ENCODE measurements at places on chromosomes 7 and 10. TPM values are rescaled to one million over a fixed set of nuclear protein-coding genes. Genes with fewer than 3 reads are reported as not detected.

DNA sequence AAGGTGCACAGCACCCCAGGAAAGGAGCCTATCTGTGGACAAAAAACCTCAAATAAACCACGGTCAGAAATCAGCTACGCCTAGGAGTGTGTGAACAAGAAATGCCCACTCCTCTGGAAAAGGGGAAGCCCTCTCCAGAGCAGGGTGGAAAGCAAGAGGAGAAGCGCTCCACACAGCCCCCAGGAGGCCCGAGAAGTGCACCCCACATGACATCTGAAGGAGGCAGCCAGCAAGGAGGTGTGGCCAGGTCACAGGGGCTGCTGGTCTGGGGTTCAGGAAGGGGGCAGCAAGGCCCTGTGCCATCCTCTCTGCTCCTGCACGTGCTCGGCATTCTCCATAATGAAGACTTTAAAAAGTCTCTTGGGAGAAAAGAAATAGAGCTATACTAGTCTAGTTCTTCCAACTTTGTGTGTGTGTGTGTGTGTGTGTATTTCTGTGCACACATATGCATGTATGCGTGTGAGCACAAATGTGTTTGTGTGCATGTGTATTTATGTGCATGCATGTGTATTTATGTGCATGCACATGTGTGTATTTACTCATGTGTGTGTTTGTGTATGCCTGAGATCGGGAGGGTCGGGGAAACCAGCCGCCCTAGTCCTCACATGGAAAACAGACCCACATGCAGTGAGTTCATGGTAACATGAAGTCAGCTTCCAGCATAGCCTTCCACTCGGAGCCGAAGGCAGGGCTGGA is 76.5 kb downstream of the TNS3 start:
- H3K27ac ChIP-seq: no peak overlapping the region
- no peak overlapping the region for H3K4me3 ChIP-seq
- no peak for DNase-seq
- no peaks in the 10 kb centered on the region for H3K36me3 ChIP-seq
- H3K27me3 ChIP-seq: no peaks in the 10 kb centered on the region
- no peaks in the 10 kb centered on the region for H3K4me1 ChIP-seq

Gene CDHR3
- 3.8 TPM for total RNA-seq

Gene SPDYE2B
- not detected for total RNA-seq

GRCh38 chr10:98617906-98618520 is 171.3 kb upstream of the HPS1 start:
- no peak overlapping the region for H3K27ac ChIP-seq
- H3K36me3 ChIP-seq: no peaks in the 10 kb centered on the region
- H3K4me1 ChIP-seq: no peaks in the 10 kb centered on the region

Gene TFPI2
- 5.9 TPM for total RNA-seq

GRCh38 chr7:25859412-25860274 is 292.4 kb upstream of the NFE2L3 start:
- no peaks in the 10 kb centered on the region for H3K4me1 ChIP-seq
- no peaks in the 10 kb centered on the region for H3K27me3 ChIP-seq
- no peak overlapping the region for H3K4me3 ChIP-seq
- no peaks in the 10 kb centered on the region for H3K36me3 ChIP-seq
- H3K27ac ChIP-seq: no peak overlapping the region
